CD4-positive, alpha-beta T cell treated with Interleukin-15 for 4 hours (primary cell): ENCODE measurements at places on chromosomes 1 and 21.

- DNase-seq, result no peak
Observed at GRCh38 chr1:230073371-230074035, 6.5 kb downstream of the GALNT2 start.

GRCh38 chr1:67472056-67472455, 41.9 kb upstream of the SERBP1 start:
- no peak for DNase-seq

DNA sequence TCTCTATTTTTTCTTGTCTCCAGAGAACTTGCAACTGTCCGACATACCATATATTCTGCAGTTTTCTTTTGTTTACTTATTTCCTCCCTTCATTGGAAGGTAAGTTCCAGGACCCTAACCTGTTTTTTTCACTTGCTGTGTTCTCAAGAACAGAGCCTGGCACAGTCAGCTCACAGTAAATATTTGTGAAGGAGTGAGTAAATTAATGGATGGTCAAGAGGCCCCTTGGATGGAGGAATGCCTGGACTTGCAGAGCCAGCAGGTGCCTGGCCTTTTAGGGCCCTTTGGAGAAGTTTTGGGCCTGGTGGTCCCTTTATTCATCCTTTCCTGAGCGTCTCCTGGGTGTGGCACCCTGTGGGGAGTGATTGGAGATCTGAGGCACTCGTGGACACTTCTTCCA, 182.1 kb upstream of the POU3F1 start:
- no peak for DNase-seq

DNA sequence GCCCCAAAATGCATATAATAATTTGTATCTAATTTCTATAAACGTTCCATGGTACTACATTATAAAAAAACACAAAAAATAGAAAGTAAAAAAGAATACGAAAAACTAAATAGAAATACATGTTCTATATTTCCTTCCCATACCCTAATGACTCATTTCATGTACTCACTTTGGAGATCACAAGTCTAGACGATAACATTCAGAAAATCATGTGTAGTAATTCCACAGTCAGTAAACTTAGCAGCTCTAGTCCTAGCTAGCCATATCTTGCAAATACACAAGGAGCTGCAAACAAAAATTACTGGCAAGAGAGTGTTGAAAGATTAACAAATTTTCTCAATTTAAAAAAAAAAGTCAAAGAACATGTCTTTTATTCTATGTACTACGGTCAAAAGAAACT, 1.4 kb downstream of the GOLPH3L start:
- DNase-seq, result no peak

DNA sequence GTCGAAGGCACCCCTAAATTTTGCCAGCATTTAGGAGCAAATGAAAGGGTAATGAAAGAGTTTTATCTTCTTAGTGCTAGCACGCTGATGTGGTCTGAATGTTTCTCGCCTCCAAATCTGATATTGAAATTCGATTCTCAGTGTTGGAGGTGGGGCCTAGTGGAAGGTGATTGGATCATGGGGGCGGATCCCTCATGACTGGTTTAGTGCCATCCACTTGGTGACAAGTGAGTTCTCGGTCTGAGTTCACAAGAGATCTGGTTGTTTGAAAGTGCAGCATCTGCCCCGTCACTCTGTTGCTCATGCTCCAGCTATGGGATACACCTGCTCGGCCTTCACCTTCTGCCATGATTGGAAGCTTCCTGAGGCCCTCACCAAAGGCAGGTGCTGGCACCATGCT, 75.1 kb upstream of the ZBTB40 start:
- no peak for DNase-seq

DNA sequence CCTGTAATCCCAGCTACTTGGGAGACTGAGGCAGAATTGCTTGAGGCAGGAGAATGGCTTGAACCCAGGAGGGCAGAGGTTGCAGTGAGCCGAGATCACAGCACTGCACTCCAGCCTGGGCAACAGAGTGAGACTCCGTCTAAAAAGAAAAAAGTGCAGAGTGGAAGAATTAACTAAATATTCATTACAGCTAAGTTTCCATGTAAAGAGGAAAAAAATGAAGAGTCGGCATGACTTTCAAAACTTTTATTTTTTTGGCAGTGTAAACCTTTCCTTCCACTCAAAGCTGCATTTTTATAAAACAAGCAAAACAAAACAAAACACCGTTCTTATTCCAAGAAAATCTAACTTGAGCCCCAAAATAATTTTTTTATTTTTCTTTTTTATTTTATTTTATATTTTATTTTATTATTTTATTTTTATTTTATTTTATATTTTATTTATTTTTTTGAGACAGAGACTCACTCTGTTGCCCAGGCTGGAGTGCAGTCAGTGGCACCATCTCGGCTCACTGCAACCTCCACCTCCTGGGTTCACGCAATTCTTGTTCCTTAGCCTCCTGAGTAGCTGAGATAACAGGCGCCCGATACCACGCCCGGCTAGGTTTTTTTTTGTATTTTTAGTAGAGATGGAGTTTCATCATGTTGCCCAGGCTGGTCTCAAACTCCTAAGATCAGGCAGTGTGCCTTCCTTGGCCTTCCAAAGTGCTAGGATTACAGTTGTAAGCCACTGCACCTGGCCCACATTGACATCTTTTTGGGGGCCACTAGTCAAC, 62.9 kb downstream of the PACC1 start:
- no peak for DNase-seq

DNA sequence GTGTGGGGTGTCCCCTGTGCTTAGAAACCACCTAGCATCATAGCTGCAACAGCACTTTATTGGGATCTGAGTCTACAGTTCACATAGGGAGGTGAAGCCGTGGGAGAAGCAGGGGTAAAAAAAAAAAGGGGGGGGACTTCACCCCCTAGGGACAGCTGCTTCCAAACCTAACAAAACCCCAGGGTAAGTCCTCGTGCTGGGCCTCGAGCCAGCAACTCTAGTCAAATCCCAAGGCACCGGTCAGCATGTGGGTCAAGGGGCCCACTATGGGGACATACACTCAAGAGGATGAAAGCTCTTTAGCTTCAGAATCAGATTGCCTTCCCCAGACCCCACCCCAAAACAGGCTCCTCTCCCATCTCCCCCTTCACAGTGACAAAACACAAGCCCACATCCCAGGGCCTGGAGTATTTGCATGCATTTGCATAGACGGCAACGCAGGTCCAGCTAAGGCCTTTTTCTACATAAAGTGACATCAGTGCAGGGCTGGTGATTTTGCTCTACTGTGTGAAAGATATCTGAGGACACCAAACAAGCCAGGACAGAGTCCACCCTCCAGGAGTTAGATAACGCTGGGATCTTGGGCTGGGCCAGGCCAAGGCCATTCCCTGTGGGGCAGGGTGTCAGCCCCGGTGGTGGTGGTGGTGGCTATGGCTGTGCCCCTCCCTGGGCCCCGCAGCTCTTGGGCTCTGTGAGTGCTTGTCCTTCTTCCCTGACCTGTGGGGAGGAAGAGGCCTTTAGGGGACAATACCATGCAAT, 8.1 kb upstream of the PMVK start:
- DNase-seq, result no peak

GRCh38 chr1:88983791-88984559, 8.5 kb downstream of the KYAT3 start:
- DNase-seq, result peak; percentile 68

DNA sequence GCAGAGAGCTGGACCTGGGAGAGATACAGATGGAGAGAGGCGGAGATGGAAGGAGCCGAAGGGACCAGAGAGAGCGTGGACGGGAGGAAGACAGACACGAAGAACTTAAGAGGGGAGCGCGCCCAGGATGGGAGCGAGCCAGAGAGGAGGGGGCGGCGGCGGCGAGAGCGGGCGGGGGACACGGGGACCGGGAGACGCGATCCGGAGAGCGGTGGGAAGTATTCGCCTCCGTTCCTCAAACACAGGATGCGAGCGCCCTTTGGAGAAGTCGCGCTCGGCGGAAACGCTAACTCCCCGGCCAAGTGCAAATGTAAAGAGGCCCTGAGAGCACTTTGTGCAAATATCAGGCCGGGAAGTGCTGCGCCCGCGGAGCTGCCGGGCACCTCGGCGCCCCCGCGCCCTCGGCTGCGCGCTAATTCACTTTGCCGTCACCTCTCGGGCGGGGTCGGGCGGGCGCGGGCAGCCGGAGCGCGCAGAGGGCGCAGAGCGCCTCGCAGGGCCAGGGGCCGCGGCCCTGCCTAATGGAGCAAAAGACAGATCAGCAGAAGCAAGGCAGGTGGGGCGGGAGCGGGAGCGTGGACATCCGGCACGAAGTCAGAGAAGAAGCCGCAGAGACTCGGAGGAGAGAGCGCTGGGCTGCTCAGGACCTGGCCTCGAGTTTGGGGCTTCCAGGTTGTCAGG, 281.2 kb downstream of the RRAGC start:
- DNase-seq, result no peak

- DNase-seq, result no peak
Observed at GRCh38 chr1:200694738-200695137, 25.0 kb upstream of the DDX59 start.
